ENCODE measurements at places on chromosomes 12 and 14. TPM values are rescaled to one million over a fixed set of nuclear protein-coding genes. Genes with fewer than 3 reads are reported as not detected.

Gene HCAR3
- not detected for total RNA-seq

Gene TCL1A
- total RNA-seq, result 0.79 TPM

DNA sequence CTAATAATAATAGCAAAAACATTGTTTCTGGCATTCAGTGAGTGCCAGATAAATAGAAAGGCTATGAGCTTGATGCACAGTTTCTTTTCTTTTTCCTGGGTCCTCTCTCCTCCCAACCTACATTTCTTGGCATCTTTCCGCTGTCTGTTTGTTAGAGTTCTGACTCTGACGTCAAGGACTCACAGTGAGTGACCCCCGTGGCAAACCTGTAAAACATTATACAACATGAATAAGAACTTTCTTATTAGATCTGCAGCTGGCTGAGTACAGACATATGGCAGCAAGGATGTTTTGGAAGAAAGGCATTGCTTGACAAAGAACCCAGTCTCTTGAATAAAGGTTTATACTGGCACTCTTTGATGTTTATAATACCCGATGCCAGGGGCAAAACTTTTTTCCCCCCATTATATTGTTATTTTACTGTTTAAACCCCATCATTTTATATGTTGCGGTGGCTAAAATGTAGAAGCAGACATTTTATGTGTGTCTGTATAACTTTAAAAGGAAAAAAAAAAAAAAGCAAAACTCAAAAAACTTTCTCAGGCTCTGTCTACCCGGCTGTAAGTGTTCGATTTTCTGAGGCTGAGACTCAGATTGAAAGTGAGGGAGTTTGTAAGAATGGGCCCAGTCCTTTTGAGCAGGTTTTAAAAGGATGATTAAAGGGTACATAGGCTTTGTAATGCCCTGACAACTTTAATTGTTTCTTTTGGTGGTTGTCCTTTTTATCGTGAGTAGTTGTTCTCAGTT is 159.3 kb downstream of the PDE3A start:
- DNase-seq, result no peak

Gene SYCP3
- 0.35 TPM for total RNA-seq

DNA sequence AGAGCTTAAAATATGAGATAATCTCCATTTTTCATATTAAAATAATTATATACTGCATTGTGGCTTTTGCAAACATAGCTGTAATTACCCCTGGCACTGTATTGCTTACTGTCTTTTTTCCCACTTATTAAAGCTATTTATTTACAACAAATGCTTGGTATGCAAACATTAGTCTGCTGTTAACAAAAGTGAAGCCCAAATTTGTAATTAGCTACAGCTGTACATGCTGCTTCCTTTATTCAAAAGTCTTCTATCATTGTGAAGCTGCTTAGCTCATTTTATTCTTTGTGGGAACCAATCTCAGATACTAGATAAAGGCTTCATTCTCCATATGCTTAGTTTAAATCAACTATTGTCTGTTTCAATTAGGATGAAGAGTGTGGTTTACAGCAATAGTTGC is 425.8 kb upstream of the FOXG1 start:
- DNase-seq, result no peak

DNA sequence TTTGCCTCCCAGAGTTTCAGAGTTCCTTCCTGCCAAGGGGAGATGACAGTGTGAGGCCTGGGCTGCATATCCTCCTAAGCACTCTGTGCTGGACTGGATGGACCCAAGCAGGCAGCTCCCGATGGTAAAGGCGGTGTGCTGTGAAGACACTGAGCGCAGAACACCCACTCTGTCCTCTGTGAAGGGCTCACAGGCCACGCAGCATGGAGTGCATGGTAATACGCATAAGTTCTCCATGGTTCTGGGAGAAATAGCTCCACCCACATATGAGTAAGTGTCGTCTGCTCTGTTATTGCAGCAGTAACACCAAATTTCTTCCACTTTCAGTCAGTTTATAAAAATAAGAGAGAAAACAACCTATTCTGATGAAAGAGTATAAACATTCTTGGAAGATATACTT is 55.8 kb downstream of the TMEM30B start:
- DNase-seq, result no peak

All from naive thymus-derived CD4-positive, alpha-beta T cell (primary cell).